ENCODE measurements at places on chromosomes 3 and 15.

DNA sequence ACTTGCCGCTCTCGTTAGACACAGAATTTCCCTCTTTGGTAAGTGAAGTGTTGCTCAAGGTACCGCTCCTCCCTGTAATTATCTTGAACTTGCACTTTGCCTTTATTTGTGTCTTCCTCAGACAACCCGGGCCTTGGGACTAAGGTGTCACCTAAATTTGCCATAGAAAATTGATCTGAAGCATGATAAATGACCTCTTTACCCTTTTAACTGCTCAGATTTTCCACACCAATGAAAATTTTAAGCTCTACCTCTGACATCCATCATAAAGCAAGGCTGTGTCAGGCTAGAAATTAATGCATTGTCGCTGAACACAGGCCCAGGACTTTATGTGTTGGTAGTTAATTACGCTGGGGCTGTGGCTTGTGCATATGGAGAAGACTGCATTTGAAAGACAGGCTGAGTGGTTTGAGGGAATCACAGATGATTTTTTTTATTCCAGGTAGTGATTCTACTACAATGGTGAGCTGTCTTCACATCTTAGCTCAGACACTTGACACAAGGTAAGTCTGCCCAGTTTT is 199.6 kb upstream of the CHRM5 start:
- no peak for DNase-seq

GRCh38 chr3:155984791-155985417 is 114.5 kb downstream of the GMPS start:
- no peak for DNase-seq

DNA sequence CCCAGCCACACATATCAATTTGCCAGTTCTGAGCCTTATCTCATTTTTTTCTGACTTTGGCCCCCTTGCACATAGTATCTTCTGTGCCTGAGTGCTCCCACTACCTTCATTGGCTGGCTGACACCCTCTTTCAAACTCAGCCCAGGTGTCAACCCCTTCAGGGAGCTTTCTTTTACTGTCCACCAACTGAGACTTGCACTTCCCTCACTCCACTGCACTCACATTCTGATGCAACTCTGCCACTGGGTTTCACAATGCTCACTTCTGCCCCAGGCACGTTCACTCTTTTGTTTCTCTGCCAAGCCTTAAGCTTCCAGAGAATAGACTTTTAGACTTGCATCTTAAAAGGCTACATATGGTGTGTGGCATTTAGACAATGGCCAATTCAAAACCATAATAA is 101.5 kb upstream of the CBLB start:
- DNase-seq: no peak

GRCh38 chr3:127177226-127177625 is 15.7 kb upstream of the PRR23E start:
- no peak for DNase-seq

DNA sequence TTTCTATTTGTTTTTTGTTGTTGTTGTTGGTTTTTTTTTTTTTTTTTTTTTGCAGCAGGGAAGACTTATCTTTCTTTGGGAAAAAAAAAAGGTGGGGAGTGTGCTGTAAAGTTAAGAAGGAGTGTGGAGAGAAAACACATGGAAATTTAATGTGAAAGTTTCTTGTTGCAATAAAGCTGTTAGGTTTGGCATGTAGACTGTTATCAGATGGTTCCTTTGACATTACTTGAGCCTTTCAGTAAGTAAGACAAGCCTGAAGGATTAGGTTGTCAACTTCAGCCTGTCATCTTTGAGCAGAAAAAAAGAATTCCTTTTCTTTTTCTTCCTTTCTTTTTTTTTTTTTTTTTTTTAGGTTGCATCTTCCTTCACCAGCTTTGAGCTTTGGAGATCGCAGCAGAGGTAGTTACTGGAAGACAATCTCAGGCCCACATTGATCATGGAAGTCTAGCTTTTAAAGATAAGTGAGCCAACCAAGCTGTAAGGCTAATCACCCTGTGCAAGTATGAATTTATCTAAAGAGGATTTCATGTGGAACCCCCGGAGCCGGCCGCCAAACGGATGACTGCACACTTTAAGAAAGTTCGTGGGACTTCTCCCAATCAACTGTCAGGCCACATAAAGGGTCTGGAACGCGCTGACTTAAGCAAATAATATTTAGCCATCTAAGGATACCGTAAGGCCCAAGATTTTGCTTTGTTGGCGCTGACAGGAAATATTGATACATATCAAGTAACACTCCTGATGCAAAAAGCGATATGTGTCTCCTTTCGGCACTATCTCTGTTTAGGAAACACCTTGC is 1040.1 kb upstream of the NR2F2 start:
- no peak for DNase-seq

DNA sequence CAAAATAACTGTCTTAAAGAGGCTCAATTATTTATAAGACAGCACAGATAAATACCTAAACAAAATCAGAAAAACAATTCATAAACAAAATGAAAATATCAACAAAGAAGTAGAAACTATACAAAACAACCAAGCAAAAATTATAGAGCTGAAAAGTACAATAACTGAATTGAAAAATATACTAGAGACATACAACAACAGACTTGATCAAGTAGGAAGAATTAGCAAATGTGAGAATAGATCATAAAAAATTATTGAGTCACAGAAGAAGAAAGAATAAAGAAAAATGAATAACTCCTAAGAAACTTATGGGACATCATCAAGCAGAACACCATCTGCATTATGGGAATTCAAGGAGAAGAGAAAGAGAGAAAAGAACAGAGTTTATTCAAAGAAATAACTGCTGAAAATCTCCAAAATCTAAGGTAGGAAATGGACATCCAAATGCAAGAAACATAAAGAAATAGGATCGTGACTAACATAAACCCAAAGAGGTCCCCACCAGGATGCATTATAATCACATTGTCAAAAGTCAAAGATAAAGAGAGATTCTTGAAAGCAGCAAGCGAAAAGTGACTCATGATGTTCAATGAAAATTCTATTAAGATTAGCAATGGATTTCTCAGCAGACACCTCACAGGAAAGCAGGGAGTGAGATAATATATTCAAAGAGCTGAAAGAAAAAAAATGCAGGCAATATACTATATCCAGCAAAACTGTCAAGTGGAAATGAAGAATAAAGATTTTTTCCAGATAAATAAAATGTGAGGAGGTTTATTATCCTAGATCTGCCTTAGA is 85.9 kb downstream of the DCLK3 start:
- DNase-seq: no peak

- no peak for DNase-seq
Measured at GRCh38 chr15:64891561-64891960, 20.1 kb upstream of the ANKDD1A start.

GRCh38 chr15:22866079-22866478 is 27.6 kb downstream of the NIPA2 start:
- DNase-seq: no peak

DNA sequence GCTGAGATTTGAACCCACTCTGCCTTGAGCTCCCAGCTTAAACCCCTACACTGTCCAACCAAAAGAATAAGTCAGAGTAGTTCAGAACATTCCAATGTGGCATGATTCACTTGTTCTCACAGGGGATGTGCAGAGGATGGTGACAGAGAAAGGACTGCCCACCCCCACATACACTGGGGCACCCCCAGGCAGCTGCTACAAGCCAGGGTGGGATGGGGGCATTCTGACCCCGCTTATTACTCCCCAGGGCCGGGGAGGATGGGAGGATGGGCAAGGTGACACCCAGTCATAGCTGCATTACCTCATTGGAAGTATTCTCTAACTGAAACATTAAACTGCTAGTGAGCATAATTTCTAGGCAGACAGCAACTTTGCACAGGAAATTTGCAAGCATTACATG is 126.0 kb upstream of the PRR20G start:
- DNase-seq: no peak

DNA sequence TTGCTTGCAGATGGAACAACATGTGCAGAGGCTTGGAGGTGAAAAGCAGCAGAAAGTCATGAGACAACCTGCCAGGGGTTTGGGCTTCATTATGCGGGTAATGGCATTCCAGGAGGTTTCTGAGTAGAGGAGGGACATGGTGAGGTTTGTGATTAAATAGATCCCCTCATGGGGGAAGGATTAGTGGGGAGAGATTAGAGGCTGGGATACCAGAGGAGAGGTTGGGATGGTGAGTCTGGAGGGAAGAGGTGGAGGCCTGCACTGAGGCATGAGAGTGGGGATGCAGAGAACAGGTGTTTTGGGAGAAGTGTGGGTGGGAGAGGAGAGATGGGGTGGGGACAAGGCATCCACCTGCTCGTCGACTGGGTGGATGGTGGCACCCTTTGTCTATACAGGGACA is 6.8 kb upstream of the IQSEC1 start:
- no peak for DNase-seq

- no peak for DNase-seq
Measured at GRCh38 chr15:63575312-63575711, 21.9 kb upstream of the FBXL22 start.

- no peak for DNase-seq
Measured at GRCh38 chr3:46484388-46484787, 13.4 kb upstream of the RTP3 start.

- DNase-seq: no peak
Measured at GRCh38 chr3:194265505-194265892, 85.6 kb downstream of the CPN2 start.

- no peak for DNase-seq
Measured at GRCh38 chr3:111338059-111338698, 203.8 kb upstream of the CD96 start.

GRCh38 chr3:53550005-53550620 is 55.7 kb downstream of the CACNA1D start:
- no peak for DNase-seq

DNA sequence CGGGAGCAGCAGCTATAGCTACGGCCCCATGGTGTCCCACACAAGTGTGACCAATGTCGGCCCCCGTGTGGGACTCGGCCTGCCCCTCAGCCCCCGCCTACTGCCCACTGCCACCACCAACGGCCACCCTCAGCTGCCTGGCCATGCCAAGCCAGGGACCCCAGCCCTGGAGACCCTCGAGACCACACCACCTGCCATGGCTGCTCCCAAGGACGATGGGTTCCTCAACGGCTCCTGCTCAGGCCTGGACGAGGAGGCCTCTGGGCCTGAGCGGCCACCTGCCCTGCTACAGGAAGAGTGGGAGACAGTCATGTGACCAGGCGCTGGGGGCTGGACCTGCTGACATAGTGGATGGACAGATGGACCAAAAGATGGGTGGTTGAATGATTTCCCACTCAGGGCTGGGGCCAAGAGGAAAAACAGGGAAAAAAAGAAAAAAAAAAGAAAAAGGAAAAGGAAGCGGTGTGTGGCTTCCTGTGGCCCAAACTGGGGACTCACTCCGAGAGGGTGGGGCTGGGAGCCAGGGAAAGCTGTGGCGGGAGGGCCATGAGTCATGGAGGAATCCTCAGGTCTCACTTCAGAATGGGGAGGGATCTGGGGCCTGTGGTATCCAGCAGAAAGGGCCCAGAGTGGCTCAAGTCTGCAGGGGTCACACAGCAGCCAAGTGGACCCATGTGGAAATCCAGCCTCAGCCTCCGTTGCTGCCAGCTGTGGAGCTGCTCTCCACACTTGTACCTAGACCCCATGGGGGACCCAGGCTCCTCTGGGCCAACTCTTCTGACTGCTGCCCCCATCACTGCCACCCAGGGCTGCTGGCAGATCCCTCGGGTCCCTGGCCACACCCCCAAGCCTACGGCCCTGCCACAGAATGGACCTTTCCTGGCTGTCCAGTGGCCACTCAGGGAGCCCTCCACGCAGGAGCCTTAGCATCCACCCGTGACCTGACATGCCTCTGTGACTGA is 26.1 kb downstream of the PTH1R start:
- DNase-seq: no peak

DNA sequence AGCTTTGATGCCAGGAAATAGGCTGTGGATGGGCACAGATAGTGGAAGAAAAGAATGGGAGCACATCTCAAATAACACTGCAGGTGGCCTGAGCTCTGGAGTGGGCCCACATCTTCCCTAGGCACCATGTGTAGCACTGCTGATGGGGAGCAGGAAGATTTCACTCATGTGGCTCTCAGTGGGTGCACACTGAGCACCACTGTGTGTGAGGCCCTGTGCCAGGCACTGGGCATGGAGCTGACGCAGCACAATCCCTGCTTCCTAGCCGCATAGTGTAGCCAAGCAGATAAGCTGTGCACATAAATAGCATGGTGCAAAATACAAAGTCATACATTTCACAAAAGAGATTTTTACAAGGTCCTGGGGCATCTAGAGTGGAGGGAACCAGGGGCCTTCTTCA is 101.6 kb downstream of the MOBP start:
- DNase-seq: no peak

- no peak for DNase-seq
Measured at GRCh38 chr3:15271785-15272381, 60.5 kb downstream of the SH3BP5 start.

DNA sequence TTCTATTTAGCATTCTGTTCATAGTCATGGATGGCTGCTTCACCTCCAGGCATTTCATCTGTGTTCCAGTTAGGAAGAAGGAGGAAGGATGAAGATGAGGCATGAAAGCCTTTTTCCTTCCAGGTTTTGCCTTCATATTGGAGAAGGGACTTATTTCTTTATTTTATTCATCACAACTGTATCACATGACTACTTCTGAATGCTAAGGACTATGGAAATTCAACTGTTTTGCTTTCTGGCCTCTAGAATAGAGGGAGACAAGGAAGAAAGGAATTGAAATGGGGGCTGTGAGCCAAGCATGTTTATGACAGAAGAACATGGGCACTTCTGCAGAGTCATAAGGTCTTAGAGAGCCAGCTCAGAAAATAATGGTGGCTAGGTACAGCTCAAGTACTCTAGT is 10.4 kb downstream of the TMEM266 start:
- DNase-seq: no peak

- no peak for DNase-seq
Measured at GRCh38 chr3:8968375-8968882, 5.2 kb upstream of the RAD18 start.

DNA sequence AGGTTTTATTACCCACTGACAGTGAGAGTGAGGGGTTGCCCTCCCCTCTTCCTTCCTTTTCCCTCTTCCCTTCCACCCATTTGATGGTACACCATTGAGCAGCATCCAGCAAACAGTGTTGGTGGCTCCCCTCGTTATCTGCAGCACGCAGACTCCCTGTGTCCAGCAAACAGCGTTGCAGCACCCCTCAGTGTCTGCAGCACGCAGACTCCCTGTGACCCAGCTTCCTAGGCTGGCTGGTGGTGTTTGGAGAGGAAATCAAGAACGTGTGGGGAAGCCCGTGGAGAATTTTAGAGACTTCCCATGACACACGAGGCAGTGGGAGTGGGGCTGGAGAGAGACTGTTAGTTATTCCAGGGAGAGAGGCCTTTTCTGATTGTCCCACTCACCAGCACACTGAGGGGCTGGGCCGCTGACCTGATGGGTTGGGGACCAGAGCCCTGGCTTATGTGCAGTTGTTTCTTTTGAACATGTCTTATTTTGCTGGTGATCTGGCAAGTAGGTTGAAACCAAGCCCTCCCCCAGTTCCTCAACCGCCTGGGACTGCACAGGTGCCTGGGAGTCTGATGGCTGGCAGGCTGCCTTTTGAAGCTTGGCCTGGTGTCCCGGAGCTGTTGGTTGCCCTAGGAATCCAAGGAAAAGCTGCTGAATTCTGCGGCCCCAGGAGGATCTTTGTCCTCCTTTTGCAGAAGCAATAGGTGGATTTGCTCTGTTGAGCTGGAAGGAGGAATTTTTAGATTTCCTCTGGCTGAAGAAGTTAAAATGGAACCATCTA is 19.0 kb downstream of the APBA2 start:
- DNase-seq: no peak

- DNase-seq: peak; percentile 45
Measured at GRCh38 chr15:79406210-79406609, 25.9 kb upstream of the MINAR1 start.
